ENCODE measurements at places on chromosomes 11 and 22.

DNA sequence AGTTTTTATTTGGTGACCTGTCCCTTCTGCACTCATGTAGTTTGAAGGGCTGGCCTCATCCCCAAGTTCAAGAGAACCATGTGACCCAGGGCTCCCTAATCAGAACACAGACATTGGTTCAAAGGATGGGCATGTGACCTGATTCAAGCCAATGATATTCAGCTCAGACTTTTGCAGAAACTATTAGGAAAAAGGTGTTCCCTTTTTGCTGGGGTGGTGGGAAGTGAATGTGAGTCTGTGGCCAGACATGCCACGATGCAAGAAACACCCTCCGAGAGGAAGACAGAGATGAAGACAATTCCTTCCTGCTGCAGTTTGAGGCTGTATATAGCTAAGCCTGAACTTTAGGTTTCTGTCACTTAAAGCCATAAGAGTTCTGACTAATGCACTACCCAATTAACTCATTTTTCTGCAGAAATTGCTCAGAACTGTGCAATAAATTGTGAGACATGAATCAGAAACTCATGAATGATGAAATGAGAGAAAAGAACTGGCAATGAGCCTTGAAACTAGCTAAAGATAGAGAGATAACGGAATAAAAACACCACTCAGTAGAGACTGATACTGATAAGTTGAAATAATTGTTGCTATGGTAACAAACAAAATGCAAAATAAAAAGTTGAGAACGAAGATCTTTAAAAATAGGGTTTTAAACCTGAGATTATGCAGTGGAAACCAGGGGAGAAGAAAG, 9.2 kb upstream of the MAPK1 start:
- DNase-seq = no peak

- no peak for DNase-seq
Measured at GRCh38 chr11:3902441-3902840, 47.0 kb downstream of the STIM1 start.

- DNase-seq = no peak
Measured at GRCh38 chr11:47106798-47107411, 69.8 kb downstream of the ARFGAP2 start.

- no peak for DNase-seq
Measured at GRCh38 chr11:6083129-6083528, 24.4 kb upstream of the OR56B4 start.

DNA sequence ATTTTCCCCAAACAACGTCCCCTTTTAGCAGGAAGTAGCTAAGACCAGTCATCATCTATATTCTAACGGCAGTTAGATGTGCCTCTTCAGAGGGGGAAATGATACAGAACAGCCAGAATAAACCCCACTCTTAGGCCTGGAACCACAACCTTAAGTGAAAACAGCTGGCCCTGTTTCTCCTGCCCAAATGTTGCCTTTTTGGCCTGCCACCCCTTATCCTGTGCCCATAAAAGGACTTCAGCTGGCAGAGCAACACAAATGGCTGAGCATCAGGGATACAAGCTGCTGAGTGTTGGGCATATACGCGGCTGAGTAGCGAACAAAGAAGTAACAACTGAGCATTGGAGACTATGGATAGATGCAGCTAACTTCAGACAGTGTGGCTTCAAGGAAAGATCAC, 1491.4 kb downstream of the LRRC4C start:
- DNase-seq = no peak

DNA sequence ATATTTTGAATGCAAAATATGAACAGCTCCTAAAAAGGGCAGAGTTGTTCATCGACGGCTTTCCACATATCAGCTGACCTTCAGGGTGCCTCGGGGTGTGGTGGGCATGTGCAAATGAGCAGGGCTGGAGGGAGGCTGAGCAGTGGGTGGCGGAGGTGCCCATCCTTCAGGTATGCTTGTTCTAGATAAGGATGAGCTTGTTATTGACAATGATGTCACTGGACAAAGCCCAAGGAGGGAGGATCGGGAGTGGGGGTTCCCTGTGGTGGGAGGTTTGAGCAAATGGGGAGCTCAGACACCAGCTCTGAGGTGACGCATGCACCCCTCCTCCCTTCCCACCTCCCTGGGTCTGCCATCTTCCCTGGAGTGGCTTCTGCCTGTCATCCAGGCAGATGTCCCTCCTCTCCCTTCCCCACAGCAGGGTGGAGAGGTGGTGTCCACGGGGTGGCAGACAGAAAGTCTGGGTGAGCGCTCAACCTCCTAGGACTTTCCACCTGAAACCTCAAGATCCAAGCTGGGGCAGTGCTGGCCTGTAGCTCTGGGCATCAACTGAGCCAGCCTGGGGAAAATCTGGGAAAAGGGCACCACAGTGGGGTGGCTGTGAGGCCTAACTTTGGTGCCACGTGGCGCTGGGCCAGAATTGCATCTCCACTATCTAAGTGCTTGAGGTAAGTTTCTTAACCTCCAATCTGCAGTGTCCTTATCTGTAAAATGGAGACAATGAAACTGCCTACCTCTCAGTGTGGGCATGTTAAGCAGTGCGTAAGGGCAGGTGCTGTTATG, 106.3 kb upstream of the THY1 start:
- DNase-seq = no peak

- no peak for DNase-seq
Measured at GRCh38 chr11:73229896-73230875, 12.1 kb downstream of the P2RY2 start.

GRCh38 chr11:14742849-14743559, 99.4 kb downstream of the PDE3B start:
- no peak for DNase-seq

- DNase-seq = no peak
Measured at GRCh38 chr11:86016451-86016850, 52.4 kb downstream of the PICALM start.

DNA sequence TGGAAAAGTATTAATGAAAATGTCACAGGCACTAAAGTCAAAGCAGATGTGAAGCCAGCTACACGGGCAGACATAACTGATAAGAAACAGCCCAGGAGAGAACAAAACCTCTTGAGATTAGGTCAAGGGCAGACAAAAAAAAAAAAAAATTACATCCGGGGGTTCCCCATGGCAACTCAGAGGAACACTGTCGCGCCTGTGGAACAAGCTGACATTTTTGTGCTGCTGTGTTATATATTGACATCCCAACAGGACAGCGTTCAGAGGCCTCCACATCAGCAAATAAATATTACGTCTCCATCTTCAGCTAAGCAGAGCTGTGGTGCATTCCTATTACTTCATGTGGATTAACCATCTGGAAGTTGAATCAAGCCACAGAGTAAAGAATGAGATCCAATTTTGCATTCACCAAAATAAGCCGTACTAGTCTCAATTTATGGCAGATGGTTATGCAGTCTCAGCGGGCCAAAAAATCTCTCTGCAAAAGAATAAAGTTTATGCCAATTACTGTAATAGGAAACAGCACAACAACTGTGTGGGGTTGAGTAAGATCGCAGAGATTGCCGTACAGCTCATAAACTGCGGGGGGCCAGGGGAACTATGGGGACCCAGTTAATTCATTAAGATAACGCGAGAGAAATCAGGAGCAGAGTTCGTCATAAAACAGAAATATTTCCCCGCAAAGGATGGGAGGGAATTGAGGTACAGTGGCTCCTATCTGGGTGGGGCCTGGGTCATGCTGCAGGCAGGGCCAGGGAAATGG, 41.3 kb upstream of the MN1 start:
- no peak for DNase-seq

- DNase-seq = no peak
Measured at GRCh38 chr22:38728871-38729796, 23.4 kb downstream of the GTPBP1 start.

DNA sequence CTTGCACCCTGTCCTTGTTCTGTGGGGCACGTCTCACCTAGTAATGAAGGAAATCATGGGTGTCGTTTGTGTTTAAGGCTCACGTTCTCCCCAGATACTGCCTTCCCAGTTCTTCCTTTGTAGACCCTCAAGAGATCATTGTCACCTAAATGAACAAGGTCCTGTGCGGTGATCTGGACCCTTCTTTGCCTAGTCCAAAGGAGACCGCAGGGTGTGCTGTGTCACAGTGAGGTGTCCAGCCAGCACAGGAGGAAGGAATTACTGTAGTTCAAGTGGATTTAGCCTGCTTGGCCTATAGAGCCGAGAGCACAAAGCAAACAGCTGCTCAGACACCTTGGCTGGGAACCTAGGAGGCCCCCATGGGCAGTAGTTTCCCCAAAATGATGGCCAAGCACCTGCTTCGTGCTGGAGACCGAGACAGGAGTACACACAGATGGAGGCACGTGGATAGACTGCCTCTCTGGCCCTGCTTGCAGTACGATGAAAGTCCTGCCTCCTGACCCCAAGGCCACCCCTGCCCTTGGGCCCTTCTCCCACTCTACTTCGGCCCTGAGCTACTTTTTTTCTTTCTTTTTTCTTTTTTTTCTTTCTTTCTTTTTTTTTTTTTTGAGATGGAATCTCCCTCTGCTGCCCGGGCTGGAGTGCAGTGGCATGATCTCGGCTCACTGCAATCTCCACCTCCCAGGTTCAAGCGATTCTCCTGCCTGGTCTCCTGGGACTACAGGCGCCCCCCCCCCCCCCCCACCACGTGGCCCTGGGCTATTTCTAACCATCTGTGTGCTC, 19.4 kb upstream of the PPFIA1 start:
- no peak for DNase-seq

GRCh38 chr22:42111798-42112197, 18.8 kb downstream of the CYP2D6 start:
- no peak for DNase-seq

DNA sequence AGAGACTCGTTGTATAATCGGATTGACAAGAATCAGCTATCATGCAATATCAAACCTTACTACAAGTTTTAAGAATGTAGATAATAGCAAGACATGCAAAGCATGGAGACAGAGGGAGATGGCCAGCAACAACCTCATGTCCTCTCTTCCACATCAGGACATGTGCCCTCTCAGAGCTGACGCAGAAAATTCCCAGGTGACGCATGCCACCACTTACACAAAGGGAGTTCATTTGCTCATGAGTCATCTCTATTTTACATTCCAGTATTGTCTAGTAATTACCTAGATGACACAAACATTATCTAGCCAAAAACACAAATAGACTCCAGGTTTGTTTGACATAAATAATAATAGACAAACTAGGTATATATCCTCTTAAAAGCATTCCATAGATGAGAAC, 38.1 kb upstream of the OPCML start:
- DNase-seq = no peak

DNA sequence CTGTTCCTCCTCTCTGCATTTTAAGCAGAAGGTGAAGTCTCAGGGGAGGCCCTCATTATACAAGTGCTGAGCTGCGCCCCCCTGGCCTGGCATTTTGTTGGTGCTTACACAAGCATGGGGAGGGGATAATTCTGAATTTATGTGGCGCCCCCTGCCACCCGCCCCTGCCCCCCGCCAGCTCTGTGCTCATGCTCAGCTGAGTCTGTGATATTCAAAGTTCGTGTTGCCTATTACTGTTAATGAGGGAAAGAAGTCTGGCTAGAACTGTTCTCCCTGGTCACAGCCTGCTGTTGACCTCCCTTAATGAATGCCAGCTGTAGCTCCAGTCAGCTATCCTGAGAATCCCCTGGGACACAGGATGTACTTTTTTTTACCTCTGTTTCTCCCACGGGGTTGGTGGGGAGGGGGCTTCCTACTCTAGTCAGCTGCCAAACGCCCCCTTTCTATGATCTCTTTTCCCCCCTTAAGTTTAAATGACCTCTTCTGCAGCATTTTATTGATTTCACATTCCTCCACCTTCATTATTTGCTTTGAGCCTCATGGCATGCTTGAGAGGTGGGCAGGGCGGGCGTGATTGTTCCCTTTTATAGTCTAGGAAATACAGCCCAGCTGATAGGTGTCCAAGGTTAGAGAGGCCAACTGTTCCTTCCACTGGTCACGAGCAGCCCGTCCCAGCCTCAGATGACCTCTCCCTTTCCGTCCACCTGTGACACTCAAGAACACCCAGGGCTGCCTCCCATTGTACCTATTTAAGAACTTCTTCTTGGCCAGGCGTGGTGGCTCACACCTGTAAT, 12.2 kb downstream of the USP2 start:
- no peak for DNase-seq

DNA sequence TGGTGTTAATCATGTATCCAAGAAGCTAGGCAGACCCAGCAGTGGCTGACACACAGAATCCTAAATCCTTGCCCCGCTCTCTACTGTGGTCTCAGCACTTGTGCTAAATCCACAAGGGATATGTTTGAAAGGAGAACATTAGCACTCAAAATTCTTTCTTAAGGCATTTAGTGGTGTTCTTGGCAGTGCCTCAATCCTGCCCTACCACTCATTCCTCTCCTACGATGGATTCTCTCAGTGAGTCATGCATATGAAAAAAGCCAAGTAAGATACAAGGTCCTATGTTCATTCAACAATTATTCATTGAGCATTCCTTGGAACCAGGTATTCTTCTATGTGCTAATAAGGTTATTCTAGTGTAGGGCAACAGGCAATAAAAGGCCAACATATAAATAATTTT, 31.2 kb downstream of the RRP8 start:
- no peak for DNase-seq

DNA sequence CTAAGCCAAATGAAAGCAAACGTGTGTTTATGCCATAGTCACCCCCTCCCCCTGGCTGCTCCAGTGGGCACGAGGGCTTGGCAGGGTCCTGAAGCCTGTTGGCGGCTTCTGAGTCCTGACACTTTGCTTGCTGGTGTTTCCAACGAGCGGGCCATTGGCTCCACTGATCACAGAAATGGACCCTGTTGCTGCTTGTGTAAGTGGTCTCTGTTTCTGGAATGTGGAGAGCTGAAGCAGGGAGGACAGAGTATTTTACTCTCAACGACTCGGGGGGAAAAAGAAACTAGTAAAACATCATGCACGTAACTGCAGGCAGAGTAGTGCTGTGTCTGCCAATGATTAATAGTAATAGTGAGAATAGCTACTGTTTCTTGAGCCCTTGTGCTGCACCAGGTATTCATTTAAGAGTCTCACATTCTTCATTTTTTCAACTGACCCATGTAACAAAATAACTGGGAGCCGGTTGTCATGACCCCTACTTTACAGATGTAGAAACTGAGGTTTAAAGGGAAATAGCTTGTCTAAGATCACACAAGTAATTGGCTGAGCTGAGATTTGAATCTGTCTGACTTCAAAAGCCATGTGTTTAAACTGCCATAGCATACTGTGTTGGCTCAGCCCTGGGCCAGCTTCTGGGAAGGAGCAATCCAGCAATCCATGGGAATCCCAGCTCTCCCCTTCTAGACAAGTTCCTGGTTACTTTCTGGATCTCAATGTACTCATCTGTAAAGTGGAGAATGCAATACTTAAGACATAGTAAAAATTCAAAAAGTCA, 526.7 kb downstream of the INSC start:
- no peak for DNase-seq

GRCh38 chr11:116499396-116500003, 273.3 kb downstream of the BUD13 start:
- peak; percentile 46 for DNase-seq

GRCh38 chr11:130448416-130449309, at the start of gene ADAMTS15:
Gene ADAMTS15, plus strand, starts transcription at chr11:130448645. Its CDS starts 329 bp downstream, at chr11:130448974.
- no peak for DNase-seq

- DNase-seq = no peak
Measured at GRCh38 chr11:10857459-10857708, 469 bp downstream of the ZBED5 start.

DNA sequence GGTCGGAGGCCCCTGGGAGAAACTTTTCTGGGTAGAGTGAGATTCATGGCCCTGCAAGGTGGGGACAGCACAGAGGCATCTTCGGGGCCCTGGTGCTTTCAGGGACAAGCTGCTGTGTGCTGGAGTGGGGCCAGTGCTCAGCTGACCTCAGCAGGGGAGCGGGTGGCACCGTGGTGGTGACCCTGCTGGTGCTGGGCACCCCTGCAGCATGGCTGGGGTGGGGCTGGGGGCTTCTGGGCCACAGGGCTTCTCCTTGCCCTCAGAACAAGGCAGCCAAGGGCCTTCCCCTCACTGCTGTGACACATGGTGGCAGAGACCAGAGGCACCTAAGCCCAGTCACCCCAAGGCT, 24.9 kb upstream of the GNB1L start:
- DNase-seq = no peak
